ENCODE measurements at places on chromosomes 1 and 21.

- no peak for DNase-seq
Observed at GRCh38 chr1:57845041-57845440, 421.2 kb upstream of the DAB1 start.

DNA sequence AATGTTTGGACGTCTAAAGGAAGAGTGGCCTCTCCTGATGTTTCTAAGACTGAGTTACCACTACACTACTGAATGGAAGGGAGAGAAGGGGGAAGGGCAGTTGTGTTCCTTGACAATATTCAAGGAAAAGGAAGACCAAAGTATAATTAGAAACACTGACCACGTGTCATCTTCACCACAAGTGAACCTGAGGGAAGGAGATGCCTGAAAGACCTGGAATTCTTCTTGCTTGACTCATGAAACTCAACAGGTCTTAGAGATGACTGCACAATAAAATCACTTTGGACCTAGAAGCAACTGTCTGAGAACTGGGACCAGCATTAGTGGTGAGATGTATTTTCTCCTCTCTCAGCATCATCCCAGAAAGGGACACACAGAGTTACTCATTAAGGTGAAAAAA is 56.7 kb downstream of the PTPN14 start:
- DNase-seq = no peak

GRCh38 chr1:244197851-244198375 is 146.8 kb downstream of the ZBTB18 start:
- DNase-seq = no peak

DNA sequence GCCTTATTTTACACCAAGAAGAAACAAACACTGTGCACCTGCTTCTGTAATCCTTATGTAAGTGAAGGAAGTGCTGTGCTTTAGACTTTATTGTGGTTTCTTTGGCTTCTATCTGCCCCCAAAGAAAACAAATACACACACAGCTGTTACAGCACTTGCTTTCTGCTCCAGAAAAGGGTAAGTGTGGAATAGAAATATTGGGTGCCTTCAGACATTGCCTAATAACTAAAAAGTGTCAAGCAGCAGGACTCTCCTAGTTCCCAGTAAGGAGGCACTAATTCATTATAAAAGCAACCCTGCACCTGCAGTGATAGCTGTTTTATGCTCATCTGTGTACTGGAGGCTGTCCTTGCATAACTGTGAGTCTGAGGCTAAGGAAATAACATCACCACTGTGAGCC is 23.4 kb upstream of the PRRX1 start:
- DNase-seq = no peak

DNA sequence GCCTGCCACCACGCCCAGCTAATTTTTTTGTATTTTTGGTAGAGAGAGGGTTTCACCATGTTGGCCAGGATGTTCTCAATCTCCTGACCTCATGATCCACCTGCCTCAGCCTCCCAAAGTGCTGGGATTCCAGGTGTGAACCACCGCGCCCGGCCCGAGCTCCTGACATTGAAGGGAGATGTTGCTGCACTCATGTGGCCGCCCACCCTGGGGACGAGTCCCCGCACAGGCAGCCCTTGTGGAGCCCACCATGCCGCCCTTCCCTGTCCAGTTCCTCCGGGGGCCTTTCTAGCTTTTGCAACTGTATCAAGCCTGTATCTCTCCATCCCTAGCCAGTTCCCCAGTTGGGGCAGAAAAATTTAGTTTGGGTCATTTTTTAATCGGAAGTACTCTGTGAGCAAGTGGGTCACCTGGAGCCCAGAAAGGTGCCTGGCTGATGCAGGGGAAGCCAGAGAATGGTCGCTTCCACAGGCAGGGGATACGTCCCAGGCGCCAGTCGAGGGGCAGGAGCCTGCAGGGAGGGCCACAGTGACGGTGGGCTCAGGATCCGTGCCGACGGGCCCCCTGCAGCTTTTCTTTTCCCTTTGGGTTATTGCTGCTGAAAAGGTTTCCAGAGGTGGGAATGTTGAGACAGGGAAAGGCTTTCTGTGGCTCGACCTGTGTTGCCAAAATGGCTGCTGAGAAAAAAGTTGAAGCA is 20.4 kb downstream of the PCNT start:
- DNase-seq = no peak

DNA sequence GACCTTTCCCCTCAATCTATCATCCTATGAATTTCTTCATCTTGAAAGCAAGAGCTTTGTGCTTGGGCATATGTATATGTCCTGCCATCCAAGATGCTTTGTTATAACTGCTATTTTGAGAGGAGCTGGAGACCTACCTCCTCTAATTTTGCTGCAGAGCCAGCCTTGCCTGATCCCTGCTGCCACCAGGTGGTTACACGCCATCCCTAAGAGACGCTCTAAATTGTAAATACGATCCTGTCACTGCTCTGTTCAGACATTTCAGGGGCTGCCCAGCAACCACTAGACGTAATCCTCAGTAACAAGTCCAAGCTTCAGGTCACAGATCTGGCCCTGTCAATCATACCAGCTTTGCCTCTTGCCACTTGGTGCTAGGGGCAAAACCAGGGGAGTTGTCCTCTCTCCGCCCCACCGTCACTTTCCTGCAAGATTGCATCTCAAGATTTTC is 32.9 kb downstream of the GPA33 start:
- DNase-seq = no peak
